Natural killer cell (primary cell): ENCODE measurements at places on chromosomes 3 and 15.

DNA sequence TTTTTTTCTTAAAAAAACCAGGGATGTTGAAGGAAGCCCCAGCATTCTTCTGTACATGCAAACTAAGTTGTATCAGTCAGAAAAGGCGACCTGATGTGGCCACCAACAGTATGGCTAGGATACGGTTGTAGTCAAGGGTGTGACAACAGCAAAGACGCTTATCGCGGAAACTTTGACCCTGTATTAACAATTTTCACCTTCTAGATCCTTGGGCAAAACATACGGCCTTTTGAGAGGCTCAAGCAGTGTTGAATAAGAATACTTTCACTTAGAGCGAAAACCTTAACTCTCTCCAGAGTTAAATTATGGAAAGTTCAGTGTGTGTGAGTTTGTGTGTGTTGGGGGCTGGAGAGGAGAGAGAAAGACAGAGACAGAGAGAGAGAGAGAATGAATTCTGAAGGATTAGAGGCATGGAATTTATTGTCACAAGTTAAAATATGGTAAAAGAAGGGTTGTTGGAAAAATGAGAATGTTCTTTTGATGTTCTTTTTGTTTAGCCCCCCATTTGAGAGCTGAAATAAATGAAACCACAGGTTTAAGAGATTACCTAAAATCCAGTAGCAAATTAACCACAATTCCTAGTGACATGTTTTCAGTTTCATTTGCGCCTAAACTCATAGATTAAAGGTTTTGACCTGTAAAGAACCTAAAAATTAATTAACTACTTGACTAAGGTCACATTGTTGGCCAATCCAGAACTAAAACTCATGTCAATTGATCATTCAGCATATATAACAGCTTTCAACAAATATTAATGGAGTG is 9.2 kb downstream of the ALCAM start:
- DNase-seq = no peak

- no peak for DNase-seq
These were observed 8.2 kb downstream of the CBLB start for GRCh38 chr3:105860641-105861040.

DNA sequence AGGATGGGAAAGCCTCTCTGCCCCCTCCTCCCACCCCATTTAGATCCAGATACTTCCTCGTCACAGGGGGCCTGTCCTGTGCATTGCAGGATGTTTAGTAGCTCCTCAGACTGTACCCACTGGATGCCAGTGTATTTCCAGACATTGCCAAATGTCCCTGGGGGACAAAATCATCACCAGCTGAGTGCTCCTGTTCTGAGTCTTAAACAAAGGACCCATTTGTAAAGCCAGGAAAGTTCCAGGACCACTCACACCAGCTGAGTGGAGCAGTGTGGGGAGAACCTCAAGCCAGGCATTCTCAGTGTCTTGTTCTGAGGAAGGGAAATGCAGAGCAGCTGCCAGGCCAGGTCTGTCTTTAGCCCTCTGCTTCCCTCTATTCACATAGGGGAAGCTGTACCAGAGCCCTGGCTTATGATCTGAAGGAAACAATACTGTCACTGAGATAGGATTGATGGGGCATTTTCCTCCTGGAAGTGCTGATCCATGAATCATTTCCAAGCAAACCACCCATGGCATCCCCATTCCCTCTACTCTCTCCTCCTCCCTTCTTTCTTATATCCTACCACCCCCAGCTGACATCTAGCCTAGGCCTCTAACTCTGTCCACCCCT is 67.4 kb upstream of the MEX3B start:
- DNase-seq = no peak

DNA sequence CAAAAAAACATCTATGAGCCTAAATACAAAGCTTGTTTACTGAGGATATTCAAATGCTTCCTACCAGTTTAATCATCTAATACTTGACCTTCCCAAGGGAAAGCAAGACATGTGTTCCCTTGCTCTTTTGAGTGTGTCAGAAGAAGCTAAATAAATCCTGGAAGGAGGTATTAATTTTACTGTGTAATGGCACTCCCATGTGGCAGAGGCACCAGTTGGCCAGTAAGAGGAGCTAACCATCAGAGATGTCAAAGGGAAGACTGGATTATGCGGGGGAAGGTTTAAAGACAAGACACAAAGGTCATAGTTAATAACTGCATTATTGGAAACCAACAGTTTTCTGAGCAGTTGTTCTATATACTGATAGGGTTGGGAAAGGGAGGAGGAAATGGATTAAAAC is 125.1 kb downstream of the SUCLG2 start:
- no peak for DNase-seq

- no peak for DNase-seq
These were observed 199.3 kb upstream of the BCL6 start for GRCh38 chr3:187944390-187945179.

DNA sequence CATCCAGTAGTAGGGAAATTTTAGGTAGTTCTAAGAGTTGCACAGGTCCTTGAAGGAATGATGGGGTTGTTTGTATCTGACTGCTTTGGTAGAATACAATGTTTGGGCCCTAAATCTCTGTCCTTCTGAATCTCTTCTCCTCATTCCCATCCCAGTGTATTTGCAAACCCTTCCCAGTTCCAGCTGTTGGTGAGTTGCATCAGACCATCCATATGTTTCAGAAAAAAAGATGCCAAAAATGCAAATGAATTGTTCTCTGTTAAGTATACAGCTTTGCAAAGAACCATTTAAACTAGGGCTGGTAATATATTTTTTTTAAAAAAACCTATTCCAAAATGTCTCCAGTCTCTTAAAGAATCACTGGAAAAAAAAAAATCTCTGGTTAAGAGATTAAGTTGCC is 250.8 kb upstream of the FEZF2 start:
- no peak for DNase-seq

- no peak for DNase-seq
These were observed 7.1 kb downstream of the COL8A1 start for GRCh38 chr3:99645277-99646106.

- DNase-seq = no peak
These were observed 22.3 kb downstream of the NR2F2 start for GRCh38 chr15:96352604-96353405.

- no peak for DNase-seq
These were observed 68.9 kb downstream of the IQSEC1 start for GRCh38 chr3:13004376-13004775.

DNA sequence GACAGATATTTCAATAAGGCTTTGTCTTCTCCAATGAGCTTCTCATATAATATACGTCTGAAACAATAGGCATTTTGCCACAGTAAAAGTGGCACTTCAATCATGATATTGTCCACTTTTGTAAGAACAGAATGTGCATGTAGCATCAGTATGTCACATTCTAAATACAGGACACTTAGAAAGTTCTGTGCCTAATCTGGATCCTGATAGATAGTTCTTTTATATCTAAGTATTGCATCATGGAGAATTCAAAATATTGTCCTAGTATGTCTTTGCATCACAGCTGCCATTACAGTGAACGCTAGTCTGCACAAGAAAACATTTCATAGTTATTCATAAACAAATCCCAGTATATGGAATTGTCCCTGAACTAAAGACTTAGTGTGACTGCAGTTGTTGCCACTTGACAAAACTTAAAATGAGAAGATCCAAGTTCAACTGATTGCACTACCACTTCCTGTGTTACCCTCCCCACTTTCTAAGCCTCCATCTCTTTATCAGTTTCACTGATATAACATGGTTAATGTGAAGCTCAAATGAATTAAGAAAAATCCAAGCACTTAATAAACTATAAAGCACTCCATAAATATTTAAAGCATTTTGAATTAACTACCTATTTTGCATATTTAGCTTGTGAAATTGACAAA is 19.6 kb downstream of the LRRFIP2 start:
- no peak for DNase-seq

DNA sequence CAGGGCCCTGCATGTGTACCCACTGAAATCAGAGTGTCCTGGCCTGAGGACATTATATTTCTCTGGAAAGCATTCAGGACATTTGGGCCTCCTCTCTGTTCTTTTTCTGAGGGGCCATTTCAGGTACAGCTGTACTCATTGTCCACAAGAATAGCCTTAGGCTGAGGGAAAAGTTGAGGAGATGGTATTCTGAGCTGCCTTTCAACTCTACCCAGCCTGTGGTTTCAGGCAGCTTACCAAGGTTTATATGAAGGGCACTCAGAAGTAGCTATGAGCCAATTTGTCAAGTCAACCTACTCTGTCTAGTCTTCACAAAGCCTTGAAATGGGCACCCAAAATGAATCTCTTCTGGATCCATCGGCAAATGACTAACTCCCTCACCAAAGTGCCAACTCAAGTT is 9.4 kb downstream of the ATP13A4 start:
- DNase-seq = no peak

DNA sequence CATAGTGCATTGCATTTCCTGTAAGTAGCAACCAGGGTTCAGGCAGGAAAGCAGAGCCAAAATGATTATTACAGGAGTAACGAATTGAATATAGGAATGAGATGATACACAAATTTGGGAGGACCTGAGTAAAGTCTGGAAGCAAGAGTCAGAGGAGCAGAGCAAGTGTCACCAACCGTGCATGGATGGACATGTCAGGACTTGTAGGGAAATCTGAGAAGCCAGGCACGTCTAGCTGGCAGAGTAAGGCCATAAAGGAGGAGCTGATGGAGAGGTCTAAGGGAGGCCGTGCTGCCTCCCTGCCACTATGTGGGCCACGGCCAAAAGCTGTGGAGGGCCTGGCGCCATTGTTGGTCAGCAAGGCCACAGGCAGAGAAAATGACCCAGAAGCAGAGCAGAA is 22.4 kb downstream of the GJD2 start:
- DNase-seq = no peak
